Sigmoid colon (tissue), 7 donors: ENCODE measurements at places on chromosomes 11 and 22. TPM values are rescaled to one million over a fixed set of nuclear protein-coding genes. Genes with fewer than 3 reads are reported as not detected.

CASP1 gene
- total RNA-seq = 14.3 TPM

TTC12 gene
- 10.3 TPM for total RNA-seq

ANKK1 gene
- total RNA-seq = not detected

COX8A gene
- 659 TPM for total RNA-seq

BTBD18 gene
- not detected for total RNA-seq
